ENCODE measurements at places on chromosomes 16 and 17.
A peak's percentile ranks its signal among the peaks of the same experiment; 100 is the strongest.

- no peak for DNase-seq
Observed at GRCh38 chr17:60386147-60387058, 5.5 kb downstream of the USP32 start.

DNA sequence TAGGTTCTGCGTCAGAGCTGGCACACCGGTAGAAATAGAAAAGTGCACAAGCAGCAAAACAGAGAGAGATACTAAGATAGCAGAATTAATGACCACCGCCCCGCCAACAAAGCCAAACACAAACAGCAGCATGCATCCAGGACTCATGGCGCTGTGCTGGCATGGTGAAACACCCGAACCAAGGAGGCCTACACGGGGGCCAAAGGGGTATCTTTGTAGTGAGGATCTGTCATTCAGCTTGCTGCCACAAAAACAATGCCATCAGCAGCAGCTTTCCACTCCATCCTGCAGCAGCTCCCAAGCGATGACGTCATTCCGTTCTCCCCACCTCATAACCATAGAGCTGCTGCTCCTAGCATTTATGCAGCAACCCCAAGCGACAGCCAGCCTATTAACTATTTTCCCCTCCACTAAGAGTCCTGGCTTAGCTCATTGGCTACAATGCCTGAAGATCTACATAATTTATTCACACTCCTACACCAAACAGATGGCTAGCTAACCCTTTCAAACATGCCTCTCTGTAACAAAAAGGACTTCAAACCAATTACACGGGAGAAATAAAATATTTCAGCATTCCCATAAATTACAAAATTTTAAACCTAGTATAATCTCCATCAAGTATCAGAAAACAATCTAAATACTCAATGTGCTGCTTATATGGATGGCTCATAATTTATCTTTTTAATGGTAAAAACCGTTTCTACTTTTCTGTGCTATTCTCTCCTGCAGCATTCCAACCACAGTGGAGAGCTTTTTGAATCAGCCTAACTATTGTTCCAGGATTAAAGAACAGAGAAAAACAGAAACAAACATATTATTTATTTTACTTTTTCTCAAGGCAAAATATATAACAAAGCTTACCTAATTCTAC is 73.9 kb downstream of the SPAG9 start:
- DNase-seq = peak; percentile 71

- peak; percentile 43 for DNase-seq
Observed at GRCh38 chr17:45222289-45222995, 757 bp downstream of the FMNL1 start.

DNA sequence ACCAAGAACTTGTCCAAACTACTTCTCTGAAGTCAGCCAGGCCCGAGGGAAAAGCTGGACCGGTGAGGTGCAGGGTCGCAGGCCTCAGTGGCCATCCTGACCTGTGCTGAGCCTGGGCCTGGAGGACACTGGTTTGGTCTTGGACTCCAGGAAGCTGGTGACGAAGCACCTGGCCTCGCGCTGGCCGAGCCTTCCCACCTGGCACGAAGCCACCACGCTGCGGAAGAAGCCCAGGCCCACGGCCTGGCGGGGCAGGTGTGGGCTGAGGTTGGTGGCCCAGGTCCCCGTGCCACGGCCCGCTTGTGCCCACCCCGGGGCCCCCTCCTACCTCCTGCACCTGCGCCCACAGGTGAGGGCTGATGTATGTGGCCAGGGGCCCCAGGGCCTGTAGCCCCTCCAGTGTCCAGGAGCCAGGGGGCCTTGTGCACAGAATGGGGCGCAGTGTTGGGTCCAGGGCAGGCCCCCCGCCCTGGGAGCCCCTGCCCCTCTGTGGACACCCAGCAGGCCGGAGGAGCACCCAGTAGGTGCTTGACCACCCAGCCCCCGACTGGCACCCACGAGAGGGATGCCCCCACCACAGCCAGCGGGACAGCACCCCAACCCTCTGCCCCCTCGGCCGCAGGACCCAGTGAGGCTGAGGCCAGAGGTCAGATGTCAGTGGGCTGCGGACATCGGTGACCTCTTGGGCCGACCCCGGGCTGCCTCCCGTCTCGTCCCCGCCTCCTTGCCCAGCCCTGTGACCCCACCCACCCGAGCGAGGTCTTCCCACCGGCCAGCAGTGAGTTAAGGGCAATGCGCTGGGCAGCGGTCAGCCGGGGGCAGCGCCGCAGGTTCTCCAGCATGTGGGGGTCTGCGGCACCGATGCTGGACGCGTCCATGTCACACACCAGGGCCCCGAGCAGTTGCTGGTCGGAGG is 13.8 kb downstream of the MSLN start:
- DNase-seq = no peak

All from SW480 (cell line).